GM23248 (cell line): ENCODE measurements at places on chromosomes 4 and X.
A peak's percentile ranks its signal among the peaks of the same experiment; 100 is the strongest.

GRCh38 chr4:190015538-190016368 lies 11.3 kb downstream of the FRG2 start:
- DNase-seq = peak; percentile 9

DNA sequence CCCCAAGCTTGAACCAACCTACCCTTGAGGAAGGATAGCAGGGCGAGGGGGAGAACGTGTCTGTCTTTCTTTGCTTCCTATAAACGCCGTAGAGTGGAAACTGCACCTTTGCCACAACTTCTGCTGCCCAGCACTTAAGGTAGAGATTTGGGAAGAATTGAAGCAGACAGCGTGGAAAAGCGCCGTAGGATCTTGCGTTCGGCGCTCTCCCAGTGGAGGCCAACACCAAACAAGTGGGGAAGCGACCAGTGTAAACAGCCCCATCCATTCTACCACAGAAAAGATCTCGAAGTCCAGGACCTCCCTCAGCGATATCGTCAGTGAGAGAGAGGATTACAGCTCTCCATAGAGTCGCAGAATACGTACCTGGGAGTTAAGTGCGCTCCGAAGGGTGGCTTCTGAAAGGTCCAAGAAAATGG lies 3.9 kb upstream of the NKX6-1 start:
- DNase-seq = no peak

- no peak for DNase-seq
Observed at GRCh38 chrX:111283446-111283845, 13.2 kb upstream of the CAPN6 start.

GRCh38 chrX:149717803-149718202 lies 5.9 kb downstream of the MAGEA11 start:
- DNase-seq = no peak

- no peak for DNase-seq
Observed at GRCh38 chrX:93177930-93178329, 495.4 kb downstream of the NAP1L3 start.

DNA sequence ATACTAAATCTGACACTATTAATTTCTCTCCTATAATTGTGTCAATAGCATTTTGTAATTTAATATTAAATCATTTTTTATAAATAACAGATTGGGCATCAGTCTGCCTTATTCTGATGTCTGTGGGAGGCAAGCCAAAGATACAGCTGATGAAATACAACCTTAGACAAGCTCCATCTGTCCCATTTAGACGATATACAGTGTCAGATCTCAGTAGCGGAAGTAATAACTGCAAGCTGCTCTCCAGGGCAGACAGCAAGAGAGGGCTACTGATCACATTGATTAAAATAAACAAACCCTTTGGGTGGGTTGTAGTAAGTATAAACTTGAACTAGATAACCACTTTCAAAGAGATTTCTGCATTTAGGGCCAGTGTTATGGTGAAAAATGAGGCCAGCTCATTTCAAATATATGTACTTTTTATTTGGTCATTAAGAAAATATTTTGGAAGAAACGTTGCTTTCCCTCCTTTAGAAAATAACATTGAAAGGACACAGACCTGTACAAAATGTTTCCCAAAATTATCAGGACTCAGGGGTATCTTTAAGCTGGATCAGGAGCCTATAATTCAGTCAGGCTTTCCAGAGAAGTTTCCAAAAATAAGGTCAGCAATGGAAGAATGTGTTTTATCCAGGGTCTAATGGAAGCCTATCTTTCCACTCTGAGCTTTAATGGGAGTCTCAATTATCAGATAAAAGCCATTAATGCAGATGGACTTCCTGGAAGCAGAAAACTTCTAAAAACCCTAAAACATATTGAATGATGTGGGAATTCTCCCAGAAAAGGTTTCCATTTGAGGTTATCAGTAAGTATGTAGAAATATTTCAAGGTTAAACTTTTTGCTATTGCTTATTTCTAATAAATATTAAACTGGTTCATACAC lies 1028.8 kb upstream of the IGFBP7 start:
- DNase-seq = no peak
